ENCODE measurements at places on chromosomes 12 and 14. TPM values are rescaled to one million over a fixed set of nuclear protein-coding genes. Genes with fewer than 3 reads are reported as not detected.

The EML5 gene
- total RNA-seq = 0.13 TPM

The SRGAP1 gene
- 1.6 TPM for total RNA-seq

The TAS2R20 gene
- total RNA-seq = 2.9 TPM

The CD163L1 gene
- total RNA-seq = 6.8 TPM

The SERPINA1 gene
- 3,266 TPM for total RNA-seq

The SRRM4 gene
- not detected for total RNA-seq

The PRB2 gene
- not detected for total RNA-seq

The KLHDC1 gene
- total RNA-seq = not detected

The HELB gene
- total RNA-seq = 4.5 TPM

The GRIP1 gene
- not detected for total RNA-seq

The GALNT9 gene
- total RNA-seq = 0.04 TPM

The CCDC175 gene
- total RNA-seq = not detected

The SCARB1 gene
- 63.4 TPM for total RNA-seq

The TFCP2 gene
- total RNA-seq = 17.4 TPM

The RGS6 gene
- total RNA-seq = not detected

The NOP9 gene
- total RNA-seq = 61.6 TPM

The KCNMB4 gene
- total RNA-seq = 0.84 TPM

The AKAP5 gene
- 1.5 TPM for total RNA-seq

The TAS2R13 gene
- 0.46 TPM for total RNA-seq

The AMIGO2 gene
- total RNA-seq = not detected

The EEA1 gene
- total RNA-seq = 19.3 TPM

The KRT2 gene
- total RNA-seq = not detected

The RND1 gene
- 2.2 TPM for total RNA-seq

The KCNA5 gene
- not detected for total RNA-seq

The RASSF9 gene
- not detected for total RNA-seq

The MPHOSPH9 gene
- 63.4 TPM for total RNA-seq

The DDX55 gene
- total RNA-seq = 29.5 TPM

The SERPINA6 gene
- 260 TPM for total RNA-seq

The KRT79 gene
- not detected for total RNA-seq

The CHGA gene
- total RNA-seq = not detected

The KCNC2 gene
- total RNA-seq = not detected

The MNAT1 gene
- 94.8 TPM for total RNA-seq

The ERO1A gene
- total RNA-seq = 39.5 TPM

The MSRB3 gene
- 1.4 TPM for total RNA-seq

The SLCO1B3 gene
- 0.31 TPM for total RNA-seq

The IRF9 gene
- 13.8 TPM for total RNA-seq

The KLRC2 gene
- not detected for total RNA-seq

The FZD10 gene
- not detected for total RNA-seq

The KERA gene
- total RNA-seq = not detected

All from HepG2 (cell line).